Heart left ventricle (tissue), 16 donors: ENCODE measurements at places on chromosomes 11 and 22. TPM values are rescaled to one million over a fixed set of nuclear protein-coding genes. Genes with fewer than 3 reads are reported as not detected.

DNA sequence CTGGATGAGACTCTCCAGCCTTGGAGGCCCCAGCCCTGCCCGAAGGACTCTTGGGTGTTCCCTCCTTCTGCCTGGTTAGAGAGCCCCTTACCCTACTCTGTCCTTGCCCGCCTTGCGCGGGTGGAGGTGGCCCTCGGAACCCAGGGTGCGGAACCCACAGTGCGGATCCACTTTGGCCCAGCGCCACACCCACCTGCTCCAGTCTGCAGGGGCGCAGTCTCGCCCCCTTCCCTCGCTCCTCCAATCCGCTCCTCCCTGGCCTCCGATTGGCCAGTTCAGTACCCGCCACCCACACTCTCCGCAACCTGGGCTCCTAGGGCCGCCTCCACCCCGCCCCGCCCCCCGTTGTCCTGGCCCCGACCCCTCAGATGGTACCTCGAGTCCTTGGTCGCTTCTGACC lies 2.4 kb downstream of the CAPN1 start:
- DNase-seq, result no peak

- DNase-seq, result no peak
These were observed 83.1 kb downstream of the OR5AK2 start for GRCh38 chr11:57071829-57072228.

Gene CBLIF
- not detected for total RNA-seq

GRCh38 chr11:72742513-72743320 lies 9.5 kb downstream of the ARAP1 start:
- DNase-seq, result peak; percentile 26

Gene JAML
- total RNA-seq, result 18.4 TPM

DNA sequence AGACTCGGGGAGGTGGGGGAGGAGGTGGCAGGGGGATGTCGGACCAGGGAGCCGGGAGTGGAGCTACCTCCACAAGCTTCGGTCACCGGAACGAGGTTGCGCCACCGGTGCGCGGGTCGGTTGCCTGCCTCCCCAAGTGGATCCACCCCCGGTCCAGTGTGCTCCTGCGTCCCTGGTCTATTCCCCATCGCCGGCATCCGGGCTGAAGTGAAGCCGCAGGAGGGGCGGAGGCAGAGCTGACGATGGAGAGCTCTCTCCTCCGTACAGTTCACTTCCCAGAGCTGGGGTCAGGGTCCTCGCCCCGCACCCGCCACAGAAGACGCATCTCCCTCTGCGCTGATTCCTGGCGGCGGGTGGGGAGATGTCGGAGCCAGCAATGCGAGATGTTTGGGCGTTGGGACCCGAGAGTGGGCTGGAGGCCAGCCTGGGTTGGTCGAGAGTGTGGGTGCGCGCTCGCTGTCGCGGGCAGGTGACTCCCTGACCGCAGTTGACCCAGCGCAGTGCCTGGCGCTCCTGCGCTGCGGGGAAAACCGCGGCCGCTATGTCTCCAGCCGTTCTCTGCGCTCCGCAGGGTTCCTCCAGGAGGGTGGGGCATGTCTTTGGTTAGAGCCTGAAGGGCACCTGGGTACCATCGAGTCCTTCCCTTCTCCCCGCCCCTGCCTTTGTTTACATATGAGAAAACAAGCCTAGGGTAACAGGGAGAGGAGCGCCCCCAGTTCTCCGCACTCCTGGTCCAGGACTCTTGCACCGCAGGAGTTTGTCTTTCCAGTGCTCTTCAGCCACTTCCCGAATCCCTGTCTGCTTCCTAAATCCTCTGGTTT lies 1.7 kb downstream of the C11orf96 start:
- DNase-seq, result no peak

DNA sequence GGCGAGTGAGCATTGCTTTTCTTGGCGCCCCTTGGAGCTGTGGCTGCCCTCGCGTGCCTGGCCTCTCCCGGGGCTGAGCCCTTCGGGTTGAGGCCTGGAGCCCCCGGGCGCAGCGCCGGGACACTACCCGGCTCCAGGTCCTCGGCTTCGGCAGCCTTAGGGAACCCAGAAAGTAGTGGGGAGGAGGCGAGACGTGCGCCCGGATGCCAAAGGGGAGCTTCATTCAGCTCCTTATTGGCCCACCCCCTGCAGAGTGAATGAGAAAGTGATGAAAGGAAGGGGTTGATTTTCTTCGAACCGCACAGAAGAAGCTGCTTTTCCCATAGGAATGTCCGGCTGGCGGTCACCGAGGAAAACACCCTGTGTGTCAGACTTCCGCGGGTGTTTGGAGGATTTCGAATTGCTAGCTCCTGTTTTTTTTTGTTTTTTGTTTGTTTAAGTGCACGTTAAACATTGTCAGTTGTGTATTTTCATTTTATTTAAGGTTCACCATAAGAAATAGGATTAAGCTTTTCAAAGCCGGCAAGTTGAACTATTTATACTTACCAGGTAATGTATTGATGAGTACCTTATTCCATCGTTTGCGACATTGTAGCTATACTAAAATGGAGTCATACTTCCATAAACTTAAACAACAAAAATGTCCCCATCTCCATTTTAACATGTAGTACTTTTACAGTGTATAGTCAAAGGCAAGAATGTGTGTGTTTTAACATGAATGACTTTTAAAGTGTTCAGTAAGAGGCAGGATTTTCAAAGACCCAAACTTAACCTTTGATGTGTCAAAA lies 841 bp upstream of the EIF4G2 start:
- peak; percentile 61 for DNase-seq

GRCh38 chr11:66725647-66726046 lies 3.4 kb downstream of the SPTBN2 start:
- DNase-seq, result no peak

DNA sequence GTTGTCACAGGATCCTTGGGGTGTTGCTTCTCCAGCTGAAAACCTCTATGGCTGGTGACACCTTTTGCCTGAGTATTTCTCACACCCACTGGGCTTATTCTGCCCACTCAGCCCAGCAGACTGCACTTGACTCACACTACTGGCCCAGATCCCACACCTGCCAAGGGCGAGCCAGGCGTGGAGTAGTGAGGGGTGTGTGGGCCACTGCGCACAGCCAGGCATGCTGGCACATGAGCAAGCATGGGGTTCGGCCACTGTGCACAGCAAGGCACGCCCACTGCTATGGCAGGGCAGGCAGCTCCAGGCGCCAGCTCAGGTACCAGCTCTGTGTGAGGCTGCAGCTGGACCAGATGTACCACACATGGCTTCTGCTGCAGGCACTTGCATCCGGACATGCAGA lies 116.5 kb upstream of the MTNR1B start:
- DNase-seq, result peak; percentile 28

DNA sequence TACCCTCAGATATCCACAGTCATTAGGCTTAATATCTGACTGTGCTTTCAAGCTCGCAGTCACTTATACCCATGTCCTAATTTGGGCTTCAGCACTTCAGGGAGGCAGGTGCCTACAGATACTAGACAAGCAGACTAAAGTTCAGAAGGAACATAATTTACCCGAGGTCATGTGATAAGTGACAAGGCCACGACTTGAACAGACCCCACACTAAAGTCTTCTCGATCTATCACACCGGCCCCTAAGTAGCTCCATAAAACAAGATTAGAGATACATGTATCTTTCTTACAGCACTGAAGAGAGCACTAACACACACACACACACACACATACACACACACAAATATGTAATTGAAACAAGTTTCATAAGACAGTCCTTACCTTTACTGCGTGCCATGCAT lies 32.6 kb downstream of the TOM1 start:
- no peak for DNase-seq

DNA sequence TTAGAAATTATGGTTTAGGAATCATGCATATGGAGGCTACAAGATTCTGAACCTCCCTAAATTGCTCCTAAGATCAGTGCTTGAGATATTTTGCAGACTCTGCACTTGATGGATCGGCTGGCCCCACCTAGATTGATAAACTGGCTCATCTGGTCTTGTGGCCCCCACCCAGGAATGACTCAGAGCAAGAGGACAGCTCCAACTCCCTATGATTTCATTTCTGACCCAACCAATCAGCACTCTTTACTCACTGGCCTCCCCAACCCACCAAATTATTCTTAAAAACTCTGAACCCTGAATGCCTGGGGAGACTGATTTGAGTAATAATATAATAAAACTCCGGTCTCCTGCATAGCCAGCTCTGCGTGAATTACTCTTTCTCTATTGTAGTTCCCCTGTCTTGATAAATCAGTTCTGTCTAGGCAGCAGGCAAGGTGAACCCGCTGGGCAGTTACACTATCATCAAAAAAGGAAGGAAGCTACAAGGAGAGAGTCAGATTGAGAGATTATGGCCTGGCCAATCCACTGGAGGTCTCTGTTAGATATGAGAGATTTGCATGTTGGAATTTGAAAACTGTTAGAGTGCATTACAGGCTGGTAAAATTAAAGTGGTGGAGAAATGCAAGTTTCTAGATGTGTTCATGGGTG lies 245.8 kb downstream of the CSNK2A3 start:
- DNase-seq, result no peak

DNA sequence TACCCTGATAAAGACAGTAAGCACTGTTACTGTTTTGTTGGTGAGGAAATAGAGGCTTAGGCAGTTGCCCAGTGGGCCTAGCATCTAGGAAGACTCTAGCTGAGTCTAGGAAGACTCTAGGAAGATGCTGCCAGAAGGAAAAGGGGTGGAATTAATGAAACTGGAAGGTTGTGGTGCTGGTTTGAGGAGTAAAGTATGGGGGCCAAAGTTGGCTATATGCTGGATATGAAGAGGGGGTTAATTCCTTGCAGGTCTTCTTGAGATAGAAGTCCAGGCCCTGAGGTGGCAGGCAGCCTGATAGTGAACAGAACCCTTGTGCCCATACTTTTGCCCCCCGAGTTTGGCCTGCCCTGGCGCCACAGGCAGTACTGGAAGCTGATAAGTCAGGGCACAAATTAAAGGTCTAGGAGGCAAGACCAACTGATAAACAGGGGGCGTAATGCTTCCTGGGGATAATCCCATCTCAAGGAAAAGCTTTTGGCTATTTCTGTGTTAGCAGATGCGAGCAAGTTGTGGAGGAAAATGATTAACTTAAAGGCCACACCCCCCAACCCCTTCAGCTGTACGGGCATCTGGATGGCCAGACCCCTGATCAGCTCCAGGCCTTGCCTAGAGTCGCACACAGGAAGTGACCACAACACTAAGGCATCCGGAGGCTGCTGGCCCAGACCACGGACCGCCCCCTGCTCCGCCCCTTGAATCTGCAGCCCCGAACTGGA lies 3.1 kb downstream of the ILK start:
- peak; percentile 95 for DNase-seq

GRCh38 chr11:103878646-103879045 lies 157.8 kb upstream of the DDI1 start:
- DNase-seq, result no peak

- DNase-seq, result no peak
These were observed 263.3 kb downstream of the LARGE1 start for GRCh38 chr22:33656808-33657628.

Gene YAP1
- total RNA-seq, result 88.7 TPM

GRCh38 chr11:60658409-60658808 lies 41.0 kb upstream of the MS4A8 start:
- no peak for DNase-seq

DNA sequence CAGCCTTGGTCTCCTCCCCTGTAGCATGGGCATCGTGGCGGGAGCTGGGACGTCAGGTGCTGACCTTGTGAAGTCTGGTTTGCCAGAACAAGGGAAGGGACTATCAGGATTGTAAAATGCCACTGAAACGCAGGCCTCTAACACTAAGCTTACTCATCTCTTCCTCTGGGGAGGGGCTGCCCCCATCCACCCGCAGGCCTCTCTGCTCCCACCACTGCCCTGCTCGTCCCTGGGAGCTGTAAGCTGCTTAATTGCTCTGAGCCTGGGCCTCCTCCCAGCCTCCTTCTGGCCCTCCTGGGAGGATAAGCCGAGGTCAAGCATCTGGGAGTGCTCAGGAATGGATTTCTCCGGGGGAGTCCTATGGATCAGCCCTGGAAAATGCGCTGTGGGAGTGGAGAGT lies 8.4 kb downstream of the SHISAL1 start:
- DNase-seq, result no peak

- no peak for DNase-seq
These were observed 164.6 kb downstream of the FEZ1 start for GRCh38 chr11:125331357-125332035.
